ENCODE measurements at places on chromosomes 13 and 19.

GRCh38 chr19:49210108-49210900 is 52.7 kb downstream of the TRPM4 start:
- peak; percentile 35 for DNase-seq

GRCh38 chr13:103795892-103796478 is 729.8 kb upstream of the SLC10A2 start:
- no peak for DNase-seq

GRCh38 chr13:102847272-102848234 is 1.7 kb downstream of the ERCC5 start:
- no peak for DNase-seq

DNA sequence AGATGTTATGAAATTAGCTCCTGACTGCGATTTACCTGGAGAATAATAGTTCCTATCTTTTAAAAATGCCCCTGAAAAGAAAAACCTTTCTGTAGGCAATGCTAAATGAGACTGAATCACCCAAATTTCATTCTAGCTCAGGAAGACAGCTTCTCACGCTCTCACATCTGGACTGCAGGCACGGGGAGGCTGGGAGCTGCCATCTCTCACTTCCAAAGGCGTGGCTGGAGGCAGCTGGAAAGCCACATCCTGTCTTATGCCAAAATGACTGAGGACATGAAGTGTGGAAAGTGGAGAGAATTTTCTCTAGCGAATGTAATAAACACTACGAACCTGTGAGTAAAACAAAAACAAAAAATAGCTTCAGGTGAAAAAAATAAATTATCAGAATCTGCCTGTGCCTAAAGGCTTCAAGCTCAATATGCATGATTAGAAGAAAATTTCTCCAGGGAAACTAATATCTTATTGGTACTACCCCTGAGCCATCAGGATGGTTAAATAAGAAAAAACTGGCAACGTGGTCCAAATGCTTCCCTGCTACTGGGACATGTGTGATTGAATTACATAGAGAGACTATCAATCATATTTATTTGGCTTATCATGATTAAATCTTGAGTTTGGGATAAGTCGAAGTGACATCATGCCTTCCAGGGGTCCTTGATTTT is 58.1 kb upstream of the UBL3 start:
- no peak for DNase-seq

DNA sequence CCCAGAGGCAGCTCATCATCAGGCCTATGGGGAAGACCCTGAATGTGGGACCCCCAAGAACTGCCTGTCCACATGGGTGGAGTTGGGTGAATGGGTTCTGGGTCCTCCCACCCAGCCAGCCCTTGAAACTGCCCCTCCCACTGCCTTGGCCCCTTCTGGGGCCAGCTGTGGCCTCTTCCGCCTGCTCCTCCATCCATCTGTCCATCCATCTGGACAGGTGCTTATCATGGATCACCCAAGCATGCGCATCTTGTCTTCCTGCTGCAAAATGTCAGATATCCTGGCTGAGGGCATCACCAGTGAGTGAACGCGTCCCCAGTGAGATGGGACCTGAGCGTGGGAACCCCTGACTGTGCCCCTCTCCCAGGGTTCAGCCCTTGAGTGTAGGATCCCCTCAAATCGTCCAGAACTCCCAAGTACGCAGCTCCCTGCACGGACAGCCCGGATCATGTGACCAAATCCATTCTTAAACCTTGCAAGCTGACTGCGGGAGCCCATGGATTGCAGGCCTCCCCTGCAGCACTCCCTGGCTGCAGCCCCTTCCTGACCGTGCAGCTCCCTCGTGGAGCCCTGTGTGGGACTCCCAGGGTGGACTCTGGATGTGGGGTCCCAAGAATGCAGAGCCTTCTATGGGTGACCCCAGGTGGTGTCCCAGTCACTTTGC is 2.0 kb downstream of the STXBP2 start:
- no peak for DNase-seq

GRCh38 chr13:48297131-48297786 is 6.3 kb upstream of the RB1 start:
- no peak for DNase-seq

- DNase-seq: no peak
Observed at GRCh38 chr13:90746230-90746629, 601.3 kb upstream of the MIR17HG start.

GRCh38 chr19:13693889-13694288 is 70.4 kb upstream of the MRI1 start:
- no peak for DNase-seq

DNA sequence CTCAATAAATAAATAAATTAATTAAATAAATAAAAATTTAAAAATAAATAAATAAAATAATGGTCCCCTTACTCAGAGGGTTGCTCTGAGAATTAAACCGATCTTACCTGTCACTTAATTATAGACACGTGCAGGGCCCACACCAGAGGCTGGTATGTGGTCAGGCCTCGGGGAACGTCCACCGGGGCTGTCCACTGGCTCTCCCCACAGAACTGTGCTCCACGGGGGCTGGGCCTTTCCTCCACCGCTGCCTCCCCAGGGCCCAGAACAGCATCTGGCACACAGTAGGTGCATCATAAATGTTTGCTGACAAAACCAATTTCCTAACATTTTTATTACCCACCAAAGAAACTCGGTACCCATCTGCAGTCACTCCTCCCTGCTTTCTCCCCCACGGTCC is 69.2 kb downstream of the CEBPG start:
- no peak for DNase-seq

DNA sequence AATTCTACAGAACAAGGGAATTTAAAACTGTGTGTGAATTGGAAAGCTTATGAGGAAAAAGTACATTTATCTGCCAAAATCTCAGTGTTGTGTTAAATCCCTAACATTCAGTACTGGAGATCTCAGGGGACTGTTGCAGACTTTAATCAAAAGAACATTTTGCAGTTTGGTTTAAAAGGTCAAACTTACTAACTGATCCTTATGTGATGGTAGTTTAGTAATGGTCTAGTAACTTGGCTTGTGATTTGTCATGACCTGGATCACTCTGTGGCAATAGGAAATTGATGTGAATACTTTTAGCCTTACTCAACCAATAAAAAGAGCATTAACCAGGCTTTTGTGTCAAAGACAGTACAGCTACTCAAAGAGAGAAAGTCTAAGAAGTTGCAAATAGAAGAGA is 862.1 kb upstream of the MIR17HG start:
- DNase-seq: no peak

GRCh38 chr19:40549007-40549708 is 27.5 kb upstream of the SHKBP1 start:
- peak; percentile 84 for DNase-seq

- no peak for DNase-seq
Observed at GRCh38 chr13:73873940-73874830, 260.0 kb downstream of the KLF12 start.

- DNase-seq: no peak
Observed at GRCh38 chr13:113090415-113090770, 15.2 kb upstream of the F7 start.

- DNase-seq: no peak
Observed at GRCh38 chr13:48251611-48252081, 18.6 kb downstream of the ITM2B start.

DNA sequence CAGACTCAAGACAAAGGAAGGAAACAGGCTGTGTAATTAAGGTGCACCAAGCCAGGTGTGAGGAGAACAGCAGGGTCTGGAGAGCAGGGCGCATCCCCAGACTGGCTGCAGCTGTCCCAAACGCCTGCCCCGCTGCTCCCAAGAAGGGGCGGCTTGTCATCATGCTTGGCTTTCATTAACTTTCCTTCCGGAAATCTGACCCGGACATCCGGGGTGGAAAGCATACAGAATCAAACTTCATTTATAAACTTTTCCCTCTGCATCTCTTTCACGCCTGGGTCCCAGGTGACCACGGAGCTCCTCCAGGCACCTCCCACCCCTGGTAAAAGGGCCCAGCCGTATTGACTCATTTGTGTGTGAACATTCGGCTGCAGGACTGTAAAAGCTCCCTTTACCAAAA is 31.7 kb downstream of the TSHZ3 start:
- no peak for DNase-seq

DNA sequence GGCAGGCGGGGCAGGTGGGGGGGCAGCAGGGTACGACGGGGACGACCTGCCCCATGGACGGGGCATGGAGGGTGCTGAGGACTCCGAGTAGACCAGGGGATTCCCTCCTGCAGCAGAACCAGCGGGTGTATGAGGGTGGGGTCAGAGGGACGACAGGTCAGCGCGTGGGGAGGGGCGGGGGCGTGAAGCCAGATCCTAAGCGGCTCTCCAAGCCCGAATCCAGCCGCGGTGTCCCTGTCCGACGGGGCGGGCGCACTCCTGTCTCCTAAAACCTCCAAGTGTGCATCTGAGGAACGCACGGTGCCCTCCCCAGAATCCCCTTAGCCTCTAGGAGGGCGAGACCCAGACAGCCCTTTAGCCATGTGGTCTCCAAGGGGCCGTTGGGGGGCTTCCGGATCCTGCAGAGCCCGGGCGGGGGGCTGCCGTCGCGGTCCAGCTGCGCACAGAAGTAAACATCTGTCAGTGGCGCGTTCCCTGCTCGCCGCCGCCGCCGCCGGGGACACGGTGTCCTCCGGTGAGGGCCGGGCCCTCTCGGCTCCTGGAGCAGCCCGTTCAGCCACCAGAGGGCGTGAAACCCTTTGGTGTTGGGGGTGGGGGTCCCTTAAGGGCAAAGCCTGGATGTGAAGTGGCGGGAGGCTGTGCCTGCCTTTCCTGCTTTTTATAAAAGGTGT is 730 bp downstream of the NRTN start:
- DNase-seq: peak; percentile 70

DNA sequence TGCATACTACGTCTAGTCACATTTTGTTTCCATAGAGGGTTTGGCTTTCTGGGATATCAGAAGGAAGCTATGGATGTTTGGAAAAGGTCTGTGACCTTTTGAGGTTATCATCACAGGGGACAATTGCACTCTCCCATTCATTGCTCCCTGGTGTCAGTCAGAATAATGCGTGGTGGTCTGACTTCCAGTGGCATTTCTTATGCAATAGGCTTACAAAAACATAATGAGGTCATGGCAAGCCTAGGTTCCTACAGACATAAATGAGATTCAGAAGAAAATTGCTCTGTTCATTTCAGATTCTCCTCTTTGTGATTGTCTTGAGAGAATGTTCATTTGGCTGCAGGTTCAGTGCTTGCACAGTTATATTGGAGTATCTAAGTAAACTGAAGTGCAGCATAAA is 54.6 kb downstream of the ARHGAP35 start:
- DNase-seq: no peak

GRCh38 chr19:36652958-36653357 is 13.7 kb downstream of the ZNF461 start:
- no peak for DNase-seq

DNA sequence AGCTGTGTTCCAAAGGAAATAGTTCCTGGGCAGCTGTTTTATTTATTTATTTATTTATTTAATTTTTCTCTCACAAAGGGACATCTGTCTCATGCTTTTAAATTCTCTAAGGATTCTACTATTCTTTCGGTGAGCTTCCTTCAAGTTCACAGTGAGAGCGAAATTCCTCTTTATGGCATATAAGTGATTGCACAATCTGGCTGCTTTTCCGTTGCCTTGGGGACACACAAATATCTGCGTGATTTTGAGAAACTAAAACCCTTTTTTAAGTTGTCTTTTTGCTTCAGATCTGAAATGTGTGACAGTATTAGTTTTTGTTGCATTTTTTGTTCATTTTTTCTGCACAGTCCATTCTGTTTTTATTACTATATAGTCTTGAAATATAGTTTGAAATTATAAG is 19.2 kb downstream of the ZNF486 start:
- no peak for DNase-seq
